ENCODE measurements at places on chromosomes 12 and 14.

GRCh38 chr14:54681811-54682261 lies 114.9 kb downstream of the SAMD4A start:
- no peak for DNase-seq

DNA sequence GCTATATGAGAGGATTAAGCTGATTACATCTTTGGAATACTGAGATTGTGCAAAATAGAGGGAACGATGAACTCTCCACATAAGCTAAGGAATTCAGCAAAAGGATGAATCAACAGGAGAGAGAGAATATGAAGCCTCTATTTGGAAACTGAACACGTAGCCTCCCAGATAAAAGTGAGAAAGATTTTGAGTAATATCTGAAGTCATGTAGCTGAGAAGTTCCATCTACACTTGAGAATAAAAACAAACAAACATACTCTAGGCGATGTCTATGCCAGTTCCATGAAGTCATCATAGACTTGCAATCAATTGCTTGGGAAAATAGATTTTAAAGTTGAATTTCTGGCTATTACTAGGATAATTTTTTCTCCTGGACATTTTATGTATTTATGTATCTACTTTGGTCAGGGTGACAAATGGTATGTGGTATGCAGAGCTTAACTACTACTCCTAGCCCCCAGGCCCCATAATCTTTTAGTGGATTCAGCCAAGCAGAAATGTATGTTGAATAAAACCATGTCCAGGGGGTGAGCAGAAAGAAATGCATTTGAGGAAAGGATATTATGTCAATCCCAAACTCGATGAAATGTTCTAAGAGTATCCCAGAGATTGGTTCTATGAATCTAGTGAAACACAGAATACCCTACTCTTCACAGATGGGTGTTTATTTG lies 627.4 kb downstream of the DIO2 start:
- no peak for DNase-seq

DNA sequence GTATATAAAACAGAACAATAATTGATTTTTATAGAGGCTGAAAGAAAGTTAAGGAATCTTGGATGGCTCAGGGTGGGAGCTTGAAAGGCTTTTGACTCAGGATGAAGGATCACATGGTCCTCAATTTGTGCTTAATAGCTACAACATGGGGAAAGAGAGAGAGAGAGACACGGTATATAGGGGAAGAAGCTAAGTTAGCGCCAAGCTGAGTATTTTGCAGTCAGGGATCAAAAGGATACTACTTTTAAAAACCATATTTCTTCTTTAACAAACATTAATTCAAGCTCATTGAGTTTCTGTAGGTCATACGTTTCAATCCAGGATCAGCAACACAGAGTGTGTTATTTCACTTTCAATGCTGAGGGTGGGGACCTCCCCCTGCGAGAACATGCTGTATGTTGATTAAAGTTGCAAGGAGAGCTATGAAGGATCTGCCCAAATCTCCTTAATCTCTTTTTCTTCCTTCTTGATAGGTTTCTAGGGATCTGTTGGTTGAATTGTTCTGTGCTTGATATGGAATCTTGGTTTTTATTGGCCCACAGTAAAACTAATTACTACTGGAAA lies 133.1 kb upstream of the NUDT4 start:
- DNase-seq = no peak

DNA sequence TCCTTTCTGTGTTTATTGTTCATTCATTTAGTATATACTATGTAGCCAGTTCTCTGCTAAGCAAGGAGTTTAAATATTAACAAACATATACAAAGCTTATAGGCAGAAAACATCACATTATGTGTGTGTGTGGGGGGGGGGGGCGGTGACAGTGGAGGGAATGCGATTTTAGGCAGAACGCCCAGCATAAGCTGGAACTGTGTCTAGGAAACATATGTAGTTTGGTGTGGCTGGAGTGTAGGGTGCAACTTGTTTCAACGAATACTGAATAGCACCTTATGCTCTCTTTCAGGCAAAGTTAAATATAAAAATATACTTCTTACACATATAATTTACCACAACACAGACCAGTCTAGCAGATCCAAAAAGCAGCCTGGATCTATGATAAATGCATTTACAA lies 980.6 kb downstream of the SLC6A15 start:
- no peak for DNase-seq

DNA sequence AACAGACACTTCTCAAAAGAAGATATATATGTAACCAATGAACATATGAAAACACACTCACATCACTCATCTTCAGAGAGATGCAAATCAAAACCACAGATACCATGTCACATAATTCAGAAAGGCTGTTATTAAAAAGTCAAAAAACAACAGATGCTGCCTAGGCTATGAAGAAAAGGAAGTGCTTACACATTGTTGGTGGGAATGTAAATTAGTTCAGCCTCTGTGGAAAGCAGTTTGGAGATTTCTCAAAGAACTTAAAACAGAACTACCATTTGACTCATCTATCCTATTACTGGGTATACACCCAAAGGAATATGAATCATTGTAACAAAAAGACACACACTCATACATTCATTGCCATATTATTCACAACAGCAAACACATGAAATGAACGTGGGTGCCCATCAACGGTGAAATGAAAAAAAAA lies 35.1 kb downstream of the EIF2S3B start:
- peak; percentile 55 for DNase-seq

GRCh38 chr12:101698800-101699347 lies 1.4 kb downstream of the CHPT1 start:
- peak; percentile 36 for DNase-seq

GRCh38 chr12:22733756-22734155 lies 108.8 kb downstream of the ETNK1 start:
- peak; percentile 8 for DNase-seq

DNA sequence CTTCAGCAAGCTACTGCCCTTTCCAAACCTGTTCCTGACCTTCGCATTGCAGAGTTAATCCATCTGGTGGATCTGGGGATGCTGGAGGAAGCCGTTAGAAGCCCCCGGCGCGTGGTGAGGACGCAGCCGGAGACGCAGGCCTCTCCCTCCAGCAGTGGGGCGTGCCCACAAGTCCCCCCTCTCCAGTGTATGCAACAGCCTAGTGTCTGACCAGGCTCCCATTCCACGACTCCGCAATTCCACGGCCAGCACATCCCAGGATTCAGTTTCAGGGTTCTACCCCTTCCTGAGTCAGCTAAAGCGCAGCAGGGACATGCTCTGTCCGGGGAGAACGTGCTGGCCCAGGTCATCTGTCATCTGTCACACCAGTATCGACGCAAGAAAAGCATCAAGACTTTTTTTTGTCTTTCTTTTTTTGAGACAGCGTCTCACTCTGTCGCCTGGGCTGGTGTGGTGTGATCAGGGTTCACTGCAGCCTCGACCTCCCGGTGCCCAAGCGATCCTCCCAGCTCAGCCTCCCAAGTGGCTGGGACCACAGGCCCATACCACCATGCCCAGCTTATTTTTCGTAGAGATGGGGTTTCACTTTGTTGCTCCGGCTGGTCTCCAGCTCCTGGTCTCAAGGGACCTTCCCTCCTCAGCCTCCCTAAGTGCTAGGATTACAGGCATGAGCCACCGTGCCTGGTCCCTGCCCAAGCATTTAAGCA lies 8.0 kb upstream of the DYNC1H1 start:
- DNase-seq = no peak
